CD14-positive monocyte (primary cell): ENCODE measurements at places on chromosomes 11 and 22.

GRCh38 chr11:83157594-83158356 is 844 bp downstream of the PCF11 start:
- DNase-seq: peak; percentile 84

DNA sequence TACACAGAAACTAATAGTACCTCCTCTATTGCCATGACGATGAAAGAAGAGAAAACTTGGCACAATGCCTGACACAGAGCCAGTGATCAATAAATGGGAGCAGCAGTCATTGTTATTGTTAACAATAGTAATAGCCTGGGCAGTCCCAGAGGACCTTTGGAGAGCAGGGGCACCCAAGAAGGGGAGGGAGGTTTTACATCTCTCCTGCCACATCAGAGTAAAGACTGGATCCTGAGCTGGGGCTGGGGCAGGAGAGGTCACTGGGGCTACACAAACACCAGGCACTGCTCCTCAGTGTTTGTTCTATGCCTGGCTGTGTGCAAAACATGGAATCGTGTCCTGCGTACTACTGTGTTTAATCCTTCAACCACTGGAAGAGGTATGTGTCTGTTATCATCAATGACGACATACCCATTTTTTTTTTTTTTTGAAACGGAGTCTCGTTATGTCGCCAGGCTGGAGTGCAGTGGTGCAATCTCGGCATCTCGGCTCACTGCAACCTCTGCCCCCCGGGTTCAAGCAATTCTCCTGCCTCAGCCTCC is 25.0 kb upstream of the CREB3L1 start:
- DNase-seq: no peak

DNA sequence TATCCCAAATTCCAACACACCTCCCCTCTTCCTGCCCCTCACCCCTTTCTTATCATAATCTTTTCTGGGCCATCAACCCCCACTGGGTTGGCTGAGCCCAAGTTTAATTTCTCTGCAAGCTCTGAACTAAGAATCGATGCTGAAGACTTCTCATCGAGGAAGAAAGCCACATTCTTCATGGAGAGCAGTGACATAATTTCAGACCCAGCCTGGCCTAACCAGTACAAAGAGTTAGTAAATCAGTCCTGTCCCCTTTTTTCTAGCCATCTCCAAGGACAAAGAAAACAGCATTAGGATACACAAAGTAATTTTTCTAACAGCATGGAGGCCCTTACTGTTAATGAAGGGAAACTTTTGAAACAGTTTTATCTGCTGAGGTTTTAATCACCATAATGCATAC is 45.0 kb downstream of the KCNJ1 start:
- no peak for DNase-seq

DNA sequence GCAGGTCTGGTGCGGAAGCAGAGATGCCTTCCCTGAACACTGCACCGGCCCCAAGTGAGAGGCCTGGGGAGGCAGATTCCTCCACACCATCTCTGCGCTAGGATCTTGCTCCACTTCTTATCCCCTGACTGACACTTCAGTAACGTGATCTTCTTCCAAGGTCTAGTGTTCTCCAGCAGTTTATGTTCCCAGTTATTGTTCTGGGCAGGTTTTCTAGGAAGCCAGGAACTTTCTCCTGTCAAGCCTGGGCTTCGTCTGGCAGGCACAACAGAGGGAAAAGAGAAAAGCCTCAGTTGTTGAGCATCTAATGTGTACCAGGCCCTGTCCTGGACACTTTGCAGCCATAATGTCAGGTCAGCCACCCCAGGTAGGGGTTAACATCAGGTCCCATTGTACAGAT is 10.5 kb downstream of the CD82 start:
- DNase-seq: no peak

- DNase-seq: peak; percentile 90
Measured at GRCh38 chr11:78420796-78421209, 3.2 kb upstream of the GAB2 start.

GRCh38 chr22:26981541-26981940 is 324.2 kb downstream of the MIAT start:
- no peak for DNase-seq

GRCh38 chr11:18733202-18733601 is 7.2 kb upstream of the IGSF22 start:
- DNase-seq: no peak

DNA sequence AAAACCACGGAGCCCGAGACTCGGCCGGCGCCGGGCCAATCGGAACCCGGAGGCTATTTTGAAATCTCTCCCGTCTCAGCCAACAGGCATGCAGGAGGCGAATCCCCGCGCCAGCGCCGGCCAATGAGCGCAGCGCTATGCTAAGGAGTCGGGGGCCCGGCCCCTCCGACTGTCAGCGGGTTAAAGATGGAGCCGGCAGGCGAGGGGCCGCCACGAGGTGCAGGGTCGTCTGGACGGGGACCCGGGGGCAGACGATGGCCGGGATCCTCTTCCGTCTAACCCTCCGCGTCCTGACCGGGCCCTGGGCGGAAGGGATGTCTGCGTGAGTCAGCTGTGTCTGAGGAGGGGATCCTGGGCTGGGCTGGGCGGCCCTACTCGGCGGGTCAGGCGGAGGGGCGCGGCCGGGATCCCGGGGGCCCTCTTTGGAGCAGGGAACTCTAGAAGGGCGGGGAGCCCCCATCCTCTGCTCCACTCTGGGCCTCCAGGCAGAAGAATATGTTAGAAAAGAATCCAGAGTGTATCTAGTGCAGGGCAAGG is 10.0 kb downstream of the SDF2L1 start:
- peak; percentile 72 for DNase-seq

DNA sequence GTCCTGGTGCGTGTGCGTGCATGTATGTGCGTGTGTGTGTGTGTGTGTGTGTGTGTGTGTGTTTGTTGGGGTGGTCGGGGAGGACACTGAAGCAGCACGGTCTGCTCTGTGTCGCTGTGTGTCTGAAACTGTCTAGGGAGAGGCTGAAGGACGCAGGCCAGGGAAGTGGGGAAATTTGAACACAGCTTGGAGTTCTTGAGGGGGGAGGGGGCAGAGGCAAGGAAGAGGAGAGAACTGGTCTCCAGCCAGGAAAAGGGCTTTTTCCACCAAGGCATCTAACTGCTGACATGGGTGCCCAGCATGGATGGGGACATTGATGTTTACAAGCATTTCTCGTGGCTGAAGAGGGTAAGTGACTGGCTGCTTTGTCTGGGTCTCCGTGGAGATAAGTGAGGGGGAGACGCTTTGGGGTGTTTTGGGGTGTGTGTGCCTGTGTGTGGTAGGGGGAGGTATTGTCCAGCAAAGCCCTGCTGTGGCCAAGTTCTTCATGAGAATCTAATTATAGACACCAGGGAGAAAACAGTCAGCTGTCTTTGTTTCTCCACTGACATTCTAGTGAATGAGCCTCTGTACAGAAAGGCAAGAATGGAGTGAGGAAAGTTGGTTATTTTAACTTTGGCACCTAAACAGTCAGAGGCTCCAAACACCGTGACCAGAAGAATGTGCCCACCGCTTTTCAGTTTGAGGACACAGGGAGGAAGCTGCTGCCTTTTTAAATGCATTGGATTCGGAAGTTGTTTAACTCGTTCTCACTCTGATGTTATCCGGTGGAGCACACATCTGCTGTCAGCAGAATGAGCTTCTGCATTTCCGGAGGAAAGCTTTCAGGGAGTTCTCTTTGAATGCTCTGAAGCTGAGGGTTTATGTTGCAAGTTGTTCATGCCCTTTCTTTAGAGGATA is 63.7 kb downstream of the PPFIBP2 start:
- DNase-seq: peak; percentile 46

DNA sequence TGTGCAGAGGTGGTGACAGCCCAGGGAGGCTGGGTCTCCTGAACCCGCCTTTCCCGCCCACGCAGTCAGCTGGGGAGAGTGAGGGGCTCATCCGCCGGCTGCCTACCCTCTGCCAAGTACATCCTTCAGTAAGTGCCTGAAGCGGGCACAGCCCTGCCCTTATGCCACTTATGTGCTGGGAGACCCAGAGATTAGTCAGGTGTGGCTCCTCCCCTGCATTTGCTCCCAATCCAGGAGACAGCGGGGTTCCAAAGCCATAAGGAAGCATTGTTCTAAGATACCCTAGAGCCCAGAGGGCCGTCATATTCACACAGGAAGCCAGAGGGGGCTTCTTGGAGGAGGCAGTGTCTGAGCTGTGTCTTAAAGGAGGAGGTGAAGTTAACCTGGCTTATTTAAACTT is 5.8 kb upstream of the PPP6R3 start:
- no peak for DNase-seq

GRCh38 chr11:60924110-60924905 is at the start of gene TMEM132A:
Gene TMEM132A, plus strand, starts transcription at chr11:60924460. Its CDS starts 174 bp downstream, at chr11:60924634.
- no peak for DNase-seq

GRCh38 chr11:32162351-32162750 is 71.5 kb downstream of the RCN1 start:
- DNase-seq: no peak

GRCh38 chr11:12991426-12991825 is 17.7 kb upstream of the RASSF10 start:
- DNase-seq: no peak

GRCh38 chr22:49233507-49234100 is 594.1 kb downstream of the BRD1 start:
- DNase-seq: no peak

- no peak for DNase-seq
Measured at GRCh38 chr11:96506953-96507354, 117.1 kb downstream of the JRKL start.

GRCh38 chr11:19347911-19348310 is 107.2 kb upstream of the E2F8 start:
- DNase-seq: no peak

- DNase-seq: no peak
Measured at GRCh38 chr11:103904324-103904667, 132.1 kb upstream of the DDI1 start.

- no peak for DNase-seq
Measured at GRCh38 chr11:74341921-74342320, 30.5 kb upstream of the P4HA3 start.

- DNase-seq: no peak
Measured at GRCh38 chr22:49512487-49513165, 315.0 kb downstream of the BRD1 start.

DNA sequence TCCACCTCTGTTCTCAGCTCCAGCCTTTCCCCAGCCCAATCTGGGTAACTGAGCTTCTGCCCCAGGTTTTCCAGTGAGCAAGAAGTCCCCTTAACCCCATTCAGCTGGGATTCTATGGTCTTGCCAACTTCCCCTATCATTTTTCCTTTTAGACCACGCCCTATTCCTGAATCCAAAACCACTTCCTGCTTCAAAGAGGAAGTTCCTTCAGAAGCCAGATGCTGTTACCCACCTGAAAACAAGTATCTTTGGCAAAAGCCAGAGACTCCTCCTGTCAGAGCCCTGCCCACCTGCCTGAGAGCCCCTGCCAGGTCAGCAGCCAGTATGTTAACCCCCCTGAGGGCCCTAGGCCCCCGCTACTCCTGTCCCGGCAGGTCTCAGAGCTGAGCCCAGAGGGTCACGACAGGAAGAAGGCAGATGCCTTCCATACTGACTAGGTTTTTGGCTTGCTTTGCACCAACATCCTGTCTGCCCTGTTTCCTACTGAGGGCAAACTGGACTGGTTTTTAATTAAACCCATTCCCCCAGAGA is 20.3 kb upstream of the MICAL2 start:
- DNase-seq: peak; percentile 82

DNA sequence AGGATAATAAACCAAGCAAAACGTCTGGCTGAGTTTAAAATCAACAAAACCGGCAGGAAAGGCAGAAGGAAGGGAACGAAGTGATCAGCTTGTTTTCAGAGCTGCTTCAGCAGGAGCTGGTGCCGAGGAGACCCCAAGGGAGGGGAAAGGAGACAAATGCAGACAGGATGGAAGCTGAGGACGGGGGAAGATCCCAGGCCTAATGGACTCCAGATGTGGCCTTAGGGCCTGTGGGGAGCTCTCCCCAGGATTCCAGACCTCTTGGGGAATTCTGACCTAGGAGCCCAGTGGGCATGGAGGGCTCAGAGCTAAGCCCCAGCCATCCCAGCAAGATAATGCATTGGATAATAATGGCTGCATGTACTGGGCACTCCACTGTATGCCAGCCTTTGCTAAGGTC is 211.4 kb upstream of the NARS2 start:
- DNase-seq: no peak

GRCh38 chr11:67079065-67079705 is 22.5 kb downstream of the RHOD start:
- DNase-seq: peak; percentile 26

- DNase-seq: no peak
Measured at GRCh38 chr11:44814881-44815592, 88.3 kb downstream of the TSPAN18 start.

- no peak for DNase-seq
Measured at GRCh38 chr22:35172442-35172841, 84.9 kb upstream of the HMGXB4 start.

GRCh38 chr11:66224226-66224855 is 44.1 kb upstream of the RAB1B start:
- no peak for DNase-seq

- DNase-seq: no peak
Measured at GRCh38 chr11:100004541-100004940, 682.5 kb upstream of the ARHGAP42 start.

- no peak for DNase-seq
Measured at GRCh38 chr11:111459506-111460270, 52.5 kb downstream of the BTG4 start.

DNA sequence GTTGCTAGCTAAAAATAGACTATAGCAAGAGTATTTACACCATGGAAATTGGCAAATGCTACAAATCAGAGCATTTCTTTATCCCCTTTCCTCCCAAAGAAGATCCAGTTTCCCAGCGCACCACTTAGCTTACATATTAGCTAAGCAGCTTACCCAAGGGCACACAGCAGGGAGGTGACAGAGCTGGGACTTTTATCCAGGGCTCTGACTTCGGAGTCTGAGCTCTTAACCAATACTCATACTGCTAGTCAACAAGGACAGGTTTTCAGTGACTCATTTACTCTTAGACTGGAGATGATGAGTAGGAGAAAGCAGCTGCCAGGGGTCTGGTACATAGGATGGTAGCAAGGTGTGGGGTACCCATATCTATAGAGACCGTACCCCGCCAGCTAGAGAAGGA is 38.4 kb downstream of the NAV2 start:
- no peak for DNase-seq

DNA sequence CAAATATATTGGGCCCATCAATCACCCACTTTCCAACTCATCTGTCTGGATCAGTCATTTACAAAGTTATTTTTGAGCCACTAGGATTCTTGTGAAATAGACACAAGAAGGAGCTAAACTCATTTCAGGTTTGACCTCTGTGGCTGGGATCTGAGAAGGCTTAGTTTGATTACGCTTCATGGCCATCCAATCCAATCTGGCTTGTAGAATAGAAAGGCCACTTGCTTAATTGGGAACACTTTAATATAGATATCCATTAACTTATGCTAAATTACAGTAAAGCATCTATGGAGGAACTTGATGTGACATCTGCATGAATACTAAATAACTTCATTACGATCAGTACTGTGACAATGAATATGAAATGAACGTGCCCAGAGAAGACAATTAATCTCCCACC is 284.2 kb downstream of the ST3GAL4 start:
- no peak for DNase-seq

- no peak for DNase-seq
Measured at GRCh38 chr11:26350002-26350401, 18.1 kb downstream of the ANO3 start.
